ENCODE measurements at places on chromosomes 1 and 21. TPM values are rescaled to one million over a fixed set of nuclear protein-coding genes. Genes with fewer than 3 reads are reported as not detected.

The DIO1 gene
- total RNA-seq, result not detected

The IL12RB2 gene
- 218 TPM for total RNA-seq

The OR2AK2 gene
- not detected for total RNA-seq

The SPATA6 gene
- total RNA-seq, result 1.0 TPM

DNA sequence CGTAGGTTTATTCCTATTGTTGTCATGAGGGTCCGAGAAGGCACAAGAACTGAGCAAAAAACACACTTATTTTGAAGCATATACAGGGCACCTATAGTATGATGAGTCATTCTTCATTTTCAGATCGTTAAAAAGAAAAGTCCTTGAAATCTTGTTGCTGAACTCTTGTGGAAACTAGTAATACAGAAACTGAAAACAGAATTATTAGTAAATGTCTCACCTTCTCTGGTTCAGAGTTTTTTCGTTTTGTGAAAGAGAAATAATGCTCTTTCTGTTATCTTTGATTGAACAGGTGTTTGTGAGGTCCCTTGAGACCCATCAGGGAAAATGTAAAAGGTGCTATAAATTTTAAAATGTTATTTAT is 102.0 kb upstream of the COA6 start:
- H3K27ac ChIP-seq, result no peak overlapping the region
- peaks cover 7% of the 10 kb centered on the region for H3K27me3 ChIP-seq
- H3K4me1 ChIP-seq, result peaks cover 24% of the 10 kb centered on the region

DNA sequence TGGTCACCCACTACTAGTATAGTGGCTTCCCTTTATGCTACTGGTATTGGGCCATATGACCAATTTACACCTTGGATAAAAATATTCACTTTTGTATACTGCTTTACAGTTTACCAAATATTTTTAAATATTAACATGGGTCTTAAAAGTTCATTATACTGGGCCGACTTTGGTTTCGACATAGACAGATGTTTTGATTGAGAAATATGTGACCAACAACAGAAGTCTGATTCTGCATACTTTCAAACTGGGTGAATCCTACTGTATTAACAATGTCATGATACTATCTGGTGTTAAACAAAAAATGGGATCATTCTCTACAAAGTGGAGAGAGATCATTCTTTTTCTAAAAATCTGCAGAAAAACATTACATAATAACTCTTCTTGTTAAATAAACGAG is 134.8 kb downstream of the AKT3 start:
- DNase-seq, result no peak
- H3K4me1 ChIP-seq, result peaks cover 5% of the 10 kb centered on the region
- no peak overlapping the region for H3K4me3 ChIP-seq
- H3K27me3 ChIP-seq, result peaks cover 2% of the 10 kb centered on the region

- H3K36me3 ChIP-seq, result no peaks in the 10 kb centered on the region
- peaks cover 2% of the 10 kb centered on the region for H3K27me3 ChIP-seq
- no peak for DNase-seq
- H3K4me3 ChIP-seq, result no peak overlapping the region
- no peaks in the 10 kb centered on the region for H3K4me1 ChIP-seq
Observed at GRCh38 chr1:56404561-56405030, 174.8 kb downstream of the PLPP3 start.

- no peak overlapping the region for H3K4me3 ChIP-seq
- H3K27ac ChIP-seq, result no peak overlapping the region
- no peaks in the 10 kb centered on the region for H3K4me1 ChIP-seq
- DNase-seq, result no peak
Observed at GRCh38 chr1:21200767-21201166, 24.1 kb upstream of the EIF4G3 start.

DNA sequence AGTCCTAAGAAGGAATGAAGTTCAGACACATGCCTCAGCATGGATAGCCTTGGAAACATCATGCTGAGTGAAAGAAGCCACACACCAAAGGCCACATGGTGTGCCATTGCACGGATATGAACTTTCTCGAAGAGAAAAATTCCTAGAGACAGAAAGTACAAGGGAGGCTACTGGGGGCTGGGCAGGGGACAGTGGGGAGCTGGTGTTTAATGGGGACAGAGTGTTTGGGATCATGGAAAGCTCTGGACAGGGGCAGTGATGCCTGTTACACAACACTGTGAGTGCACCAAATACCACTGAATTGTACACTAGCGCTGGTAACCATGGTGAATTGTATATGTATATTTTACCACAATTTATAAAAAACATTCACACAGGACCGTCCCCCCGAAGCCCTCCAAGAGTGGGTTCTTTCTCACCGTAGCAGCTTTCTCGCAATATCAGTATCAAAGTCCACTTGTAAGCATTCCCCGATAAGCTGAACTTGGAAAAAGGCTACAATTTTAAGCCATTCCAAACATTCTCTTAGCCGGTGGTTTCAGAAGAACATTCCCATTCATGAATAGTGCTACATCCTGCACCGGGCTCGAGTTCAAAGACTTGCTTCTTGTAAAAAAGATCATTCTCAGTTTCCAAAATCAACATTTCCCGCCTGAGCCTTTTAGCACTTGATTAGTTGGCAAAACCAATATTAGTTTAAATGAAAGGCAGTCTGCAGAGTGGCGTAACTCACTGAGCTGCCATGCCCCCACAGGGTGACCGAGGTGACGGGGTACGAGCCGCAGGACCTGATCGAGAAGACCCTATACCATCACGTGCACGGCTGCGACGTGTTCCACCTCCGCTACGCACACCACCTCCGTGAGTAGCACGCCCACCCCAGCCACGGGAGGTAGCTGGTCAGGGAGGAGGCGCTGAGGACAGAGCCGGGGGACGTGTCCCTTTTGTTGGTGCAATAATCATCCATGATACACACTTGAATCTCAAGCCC is 31.7 kb downstream of the SIM2 start:
- H3K4me3 ChIP-seq, result no peak overlapping the region
- no peaks in the 10 kb centered on the region for H3K36me3 ChIP-seq
- no peaks in the 10 kb centered on the region for H3K4me1 ChIP-seq

- peaks cover 5% of the 10 kb centered on the region for H3K27me3 ChIP-seq
- no peaks in the 10 kb centered on the region for H3K36me3 ChIP-seq
- H3K27ac ChIP-seq, result no peak overlapping the region
- H3K4me3 ChIP-seq, result no peak overlapping the region
- peaks cover 21% of the 10 kb centered on the region for H3K4me1 ChIP-seq
Observed at GRCh38 chr21:35658242-35658641, 402.1 kb downstream of the SETD4 start.

DNA sequence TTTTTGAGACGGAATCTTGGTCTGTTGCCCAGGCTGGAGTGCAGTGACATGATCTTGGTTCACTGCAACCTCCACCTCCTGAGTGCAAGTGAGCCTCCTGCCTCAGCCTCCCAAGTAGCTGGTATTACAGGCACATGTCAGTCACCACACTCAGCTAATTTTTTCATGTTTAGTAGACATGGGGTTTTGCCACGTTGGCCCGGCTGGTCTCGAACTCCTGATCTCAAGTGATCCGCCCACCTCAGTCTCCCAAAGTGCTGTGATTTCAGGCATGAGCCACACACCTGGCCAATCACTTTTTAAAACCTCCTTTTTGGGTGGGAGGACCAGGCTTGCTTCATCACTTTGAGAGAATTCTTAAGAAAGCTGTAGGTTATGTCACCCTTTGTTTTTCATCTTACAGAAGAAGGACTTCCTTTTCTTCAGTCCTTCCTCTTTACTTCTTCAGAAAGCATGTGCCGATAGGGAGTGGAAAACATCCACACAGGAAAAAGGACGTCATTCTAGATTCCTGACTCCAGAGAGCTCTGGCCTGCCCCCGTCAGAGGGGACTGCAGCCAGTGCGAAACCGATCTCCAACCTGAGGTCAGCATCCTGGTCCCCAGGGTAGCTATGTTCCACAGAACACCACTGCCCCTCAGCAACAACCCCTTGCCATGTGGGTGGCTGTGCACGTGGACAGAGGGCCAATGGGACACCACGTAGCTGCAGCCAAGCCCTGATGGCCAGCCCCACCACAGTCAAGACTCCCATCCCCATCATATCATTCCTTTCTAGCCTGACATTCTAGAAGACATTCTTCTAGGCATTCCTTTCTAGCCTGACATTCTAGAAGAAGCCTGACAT is 21.9 kb downstream of the NCF2 start:
- H3K27me3 ChIP-seq, result no peaks in the 10 kb centered on the region
- H3K27ac ChIP-seq, result peak overlapping the region; percentile 50
- H3K4me3 ChIP-seq, result no peak overlapping the region
- DNase-seq, result no peak
- H3K4me1 ChIP-seq, result peaks cover 23% of the 10 kb centered on the region

DNA sequence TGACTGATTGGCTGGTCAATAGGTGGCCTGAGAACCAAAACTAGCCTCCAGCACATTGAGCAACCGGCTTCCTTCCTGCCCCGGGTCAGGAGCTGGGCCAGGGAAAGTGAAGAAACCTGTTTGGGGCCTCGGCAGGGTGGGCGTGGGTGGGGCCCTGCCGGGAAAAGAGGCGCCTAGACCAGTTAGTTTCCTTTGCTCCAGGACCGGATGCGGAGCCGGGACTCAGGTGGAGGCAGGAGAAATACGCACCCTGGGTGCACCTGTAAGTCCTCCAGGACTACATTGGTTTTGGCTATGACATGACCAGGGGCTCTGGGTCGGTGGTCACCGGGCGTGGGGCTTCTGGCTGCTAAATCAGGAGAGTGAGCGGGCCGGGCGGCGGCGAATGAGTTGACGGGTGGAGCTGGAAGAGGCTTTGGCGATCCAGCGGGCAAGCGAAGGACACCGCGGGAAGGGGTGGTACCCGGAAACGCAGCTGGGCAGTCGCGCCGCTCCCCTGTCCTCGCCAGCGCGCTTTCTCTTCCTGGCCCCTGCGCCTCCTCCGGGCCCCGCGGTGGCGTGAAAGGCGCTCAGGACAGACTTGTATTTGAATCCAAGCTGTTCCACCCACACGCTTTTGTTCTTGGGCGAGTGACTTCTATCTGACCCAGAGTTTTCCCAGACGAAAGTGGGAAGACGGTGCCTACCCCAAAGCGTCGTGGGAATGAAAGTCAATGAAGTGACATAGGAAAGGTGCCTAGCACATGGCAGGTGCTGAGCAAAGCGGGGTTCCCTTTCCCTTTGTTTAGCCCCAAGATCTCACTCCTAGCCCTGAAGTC is 30.6 kb upstream of the JUN start:
- H3K4me1 ChIP-seq, result peaks cover 65% of the 10 kb centered on the region
- H3K4me3 ChIP-seq, result peak overlapping the region; percentile 56
- H3K27me3 ChIP-seq, result no peaks in the 10 kb centered on the region
- H3K27ac ChIP-seq, result peak overlapping the region; percentile 44
- H3K36me3 ChIP-seq, result peaks cover 1% of the 10 kb centered on the region
- DNase-seq, result no peak

DNA sequence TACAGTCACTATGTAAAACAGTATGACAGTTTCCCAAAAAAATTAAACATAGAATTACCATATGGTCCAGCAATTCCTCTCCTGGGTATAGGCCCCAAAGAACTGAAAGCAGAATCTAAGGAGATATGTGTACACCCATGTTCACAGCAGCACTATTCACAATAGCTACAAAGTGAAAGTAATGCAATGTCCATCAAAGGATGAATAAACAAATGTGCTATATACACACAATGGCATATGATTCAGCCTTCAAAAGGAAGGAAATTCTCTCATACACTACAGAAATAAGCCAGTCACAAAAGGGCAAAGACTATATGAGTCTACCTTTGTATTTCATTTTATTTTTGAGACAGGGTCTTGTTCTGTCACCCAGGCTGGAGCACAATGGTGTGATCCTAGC is 120.4 kb downstream of the TOMM20 start:
- peak overlapping the region; percentile 82 for H3K27ac ChIP-seq
- H3K4me1 ChIP-seq, result peaks cover 90% of the 10 kb centered on the region
- peaks cover 21% of the 10 kb centered on the region for H3K36me3 ChIP-seq
- peak overlapping the region; percentile 41 for H3K4me3 ChIP-seq

DNA sequence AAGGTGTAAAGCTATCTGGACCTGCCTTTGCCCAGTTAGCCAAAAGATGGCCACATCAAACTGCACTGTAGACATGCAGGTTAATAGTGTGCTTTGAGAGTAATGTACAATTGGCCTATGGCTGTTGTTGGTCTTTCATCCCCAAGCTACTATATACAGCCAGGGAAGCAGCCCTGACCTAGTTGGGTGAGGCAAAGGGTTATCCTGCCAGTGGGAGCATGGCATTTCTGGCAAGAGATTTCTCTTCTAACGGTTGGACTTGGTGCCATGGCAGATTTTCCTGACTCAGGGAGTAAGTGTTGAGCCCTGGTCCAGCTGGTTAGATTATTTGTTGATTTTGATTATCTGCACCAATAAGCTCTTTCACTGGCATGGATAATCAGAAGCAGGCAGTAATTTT is 119.8 kb downstream of the SDCCAG8 start:
- no peak for DNase-seq
- H3K27me3 ChIP-seq, result no peaks in the 10 kb centered on the region
- no peaks in the 10 kb centered on the region for H3K4me1 ChIP-seq
- H3K27ac ChIP-seq, result no peak overlapping the region
- peaks cover 7% of the 10 kb centered on the region for H3K36me3 ChIP-seq
- no peak overlapping the region for H3K4me3 ChIP-seq

DNA sequence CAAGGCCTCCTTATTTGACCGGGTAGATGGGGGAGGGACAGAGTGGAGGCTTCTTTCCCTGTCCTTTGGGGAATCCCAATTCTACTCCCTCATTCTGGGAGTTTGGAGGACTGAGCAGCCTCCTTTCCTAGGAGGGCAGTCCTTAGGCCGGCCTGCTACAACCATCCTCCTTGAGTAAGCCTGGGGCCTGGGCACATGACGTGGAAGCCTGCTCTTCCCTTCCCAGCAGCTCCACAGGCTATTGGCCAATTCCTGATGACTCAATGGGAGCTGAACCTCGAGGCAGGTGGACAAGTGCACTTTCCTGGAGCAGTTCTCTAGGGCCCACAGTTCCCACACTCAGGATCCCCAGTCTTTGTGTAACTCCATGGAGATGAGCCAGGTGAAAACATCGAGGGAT is 3.1 kb downstream of the KCNA10 start:
- no peaks in the 10 kb centered on the region for H3K36me3 ChIP-seq
- no peak for DNase-seq
- peaks cover 3% of the 10 kb centered on the region for H3K27me3 ChIP-seq
- no peaks in the 10 kb centered on the region for H3K4me1 ChIP-seq
- no peak overlapping the region for H3K27ac ChIP-seq

- H3K27me3 ChIP-seq, result no peaks in the 10 kb centered on the region
- no peak overlapping the region for H3K4me3 ChIP-seq
- no peak overlapping the region for H3K27ac ChIP-seq
- no peaks in the 10 kb centered on the region for H3K4me1 ChIP-seq
- DNase-seq, result no peak
- H3K36me3 ChIP-seq, result no peaks in the 10 kb centered on the region
Observed at GRCh38 chr1:246110343-246111219, 396.5 kb downstream of the SMYD3 start.

GRCh38 chr21:45443595-45444181 is 38.7 kb downstream of the COL18A1 start:
- H3K4me1 ChIP-seq, result peaks cover 11% of the 10 kb centered on the region
- no peak for DNase-seq
- H3K27ac ChIP-seq, result no peak overlapping the region
- H3K4me3 ChIP-seq, result no peak overlapping the region
- no peaks in the 10 kb centered on the region for H3K36me3 ChIP-seq

GRCh38 chr1:162899422-162900146 is 38.6 kb upstream of the CCDC190 start:
- H3K4me3 ChIP-seq, result no peak overlapping the region
- H3K27me3 ChIP-seq, result no peaks in the 10 kb centered on the region
- no peaks in the 10 kb centered on the region for H3K36me3 ChIP-seq
- DNase-seq, result no peak
- no peaks in the 10 kb centered on the region for H3K4me1 ChIP-seq
- H3K27ac ChIP-seq, result no peak overlapping the region

GRCh38 chr1:66231217-66231616 is 302.7 kb upstream of the SGIP1 start:
- DNase-seq, result no peak
